ENCODE measurements at places on chromosomes 5 and 9.

- no peak for DNase-seq
Measured at GRCh38 chr9:127562841-127563401, 49.2 kb upstream of the STXBP1 start.

- no peak for DNase-seq
Measured at GRCh38 chr5:87770601-87771121, 357.9 kb upstream of the CCNH start.

DNA sequence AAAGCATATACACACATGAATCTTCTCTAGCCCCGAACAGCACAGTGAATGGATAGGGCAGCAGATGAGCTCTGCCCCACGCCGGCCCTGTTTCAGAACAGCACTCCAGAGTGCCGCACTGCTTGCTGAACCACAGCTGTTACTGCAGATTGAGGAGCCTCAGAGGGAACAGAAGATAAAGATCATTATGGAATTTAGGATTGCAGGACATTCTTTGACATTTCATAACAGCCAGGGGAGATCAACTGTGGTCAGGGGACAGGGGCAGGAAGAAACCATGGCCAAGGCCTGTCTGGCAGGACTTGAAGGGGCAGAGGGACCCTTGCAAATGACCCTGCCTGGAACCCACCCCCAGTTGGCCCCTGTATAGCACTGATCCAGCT lies 20.6 kb downstream of the IRF1 start:
- DNase-seq, result no peak

- DNase-seq, result no peak
Measured at GRCh38 chr5:4625206-4625896, 514.8 kb upstream of the ADAMTS16 start.

DNA sequence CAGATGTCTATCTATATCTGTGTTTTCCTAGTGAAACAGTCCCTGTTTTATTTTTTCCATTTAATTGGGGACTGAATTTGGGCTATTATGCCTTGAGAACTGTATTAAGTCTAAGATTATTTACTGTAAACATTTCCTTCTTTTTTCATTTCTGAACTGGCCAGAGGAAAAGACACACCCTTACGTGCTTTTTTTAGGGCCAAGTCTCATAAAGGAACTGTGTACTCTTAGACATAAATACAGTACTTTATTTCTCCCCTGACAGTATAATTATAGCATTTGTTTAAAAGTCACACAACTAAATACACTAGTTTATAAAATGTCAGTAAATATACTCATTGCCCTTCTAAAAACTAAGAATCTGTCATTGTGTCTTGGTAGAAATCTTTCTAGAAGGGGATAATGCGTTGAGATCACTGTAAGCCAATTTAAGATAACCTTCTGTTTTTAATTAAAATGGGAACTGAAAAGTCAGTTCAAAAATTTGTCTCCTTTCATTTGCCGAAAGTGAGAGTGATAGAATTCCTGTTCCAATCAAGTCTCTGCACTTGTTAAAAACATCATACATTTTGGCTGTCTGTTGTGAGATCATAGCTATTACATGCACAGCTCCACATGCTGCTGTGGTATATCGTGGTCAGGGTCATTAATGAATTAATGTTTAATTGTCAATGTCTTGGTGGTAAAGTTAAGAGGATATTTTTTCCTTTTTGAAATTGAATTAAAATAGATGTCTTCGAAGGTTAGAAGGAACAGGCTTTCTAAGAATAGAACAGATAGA lies 132.1 kb downstream of the FOCAD start:
- DNase-seq, result no peak

DNA sequence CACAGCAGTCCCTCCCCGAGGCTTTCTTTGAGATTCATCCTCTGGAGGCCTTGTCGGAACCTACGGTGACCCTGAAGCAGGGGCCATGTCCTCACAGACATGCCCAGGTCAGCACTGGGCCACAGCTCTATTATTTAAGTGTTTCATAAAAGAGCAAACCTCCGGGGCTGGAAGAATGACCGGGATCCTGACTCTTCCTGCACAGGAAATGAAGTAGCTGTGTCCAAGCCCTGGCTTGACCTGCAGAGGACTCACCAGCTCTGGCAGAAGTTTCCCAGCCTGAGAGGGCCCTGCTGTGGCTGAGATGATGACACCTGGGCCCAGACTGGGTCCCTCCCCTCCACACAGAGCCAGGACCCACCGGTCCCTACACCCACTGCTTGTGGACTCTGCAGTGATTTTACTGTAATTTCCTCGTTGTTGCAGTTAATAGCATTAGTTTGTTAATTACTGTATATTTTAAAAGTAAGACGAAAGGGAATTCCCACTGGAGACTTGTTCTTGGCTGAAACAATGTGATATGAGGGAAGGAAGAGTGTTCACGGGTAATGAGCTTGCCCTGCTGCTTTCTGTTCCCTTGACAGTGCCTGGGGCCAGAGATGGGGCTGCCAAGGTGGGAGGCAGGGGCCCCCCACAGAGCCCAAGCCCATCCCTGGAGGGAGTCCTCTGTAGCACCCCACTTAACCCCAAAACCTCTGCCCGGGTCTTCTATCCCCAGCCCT lies 72.2 kb downstream of the PCDH1 start:
- DNase-seq, result no peak

GRCh38 chr9:86585422-86586143 lies 231.4 kb upstream of the TUT7 start:
- DNase-seq, result no peak
